Fibroblast of the aortic adventitia (primary cell): ENCODE measurements at places on chromosomes 6 and 20. TPM values are rescaled to one million over a fixed set of nuclear protein-coding genes. Genes with fewer than 3 reads are reported as not detected.

Gene CLPSL1
- total RNA-seq: not detected in 2 replicates

Gene ADTRP
- total RNA-seq: 2.6 and 10.9 TPM in 2 replicates

Gene TFAP2C
- 0.08 TPM in 1 of 2 replicates, not detected in the other for total RNA-seq

Gene PTK7
- 44.6 and 102 TPM in 2 replicates for total RNA-seq

- no peak for DNase-seq
These were observed 89.0 kb downstream of the SLC2A10 start for GRCh38 chr20:46798430-46798829.

DNA sequence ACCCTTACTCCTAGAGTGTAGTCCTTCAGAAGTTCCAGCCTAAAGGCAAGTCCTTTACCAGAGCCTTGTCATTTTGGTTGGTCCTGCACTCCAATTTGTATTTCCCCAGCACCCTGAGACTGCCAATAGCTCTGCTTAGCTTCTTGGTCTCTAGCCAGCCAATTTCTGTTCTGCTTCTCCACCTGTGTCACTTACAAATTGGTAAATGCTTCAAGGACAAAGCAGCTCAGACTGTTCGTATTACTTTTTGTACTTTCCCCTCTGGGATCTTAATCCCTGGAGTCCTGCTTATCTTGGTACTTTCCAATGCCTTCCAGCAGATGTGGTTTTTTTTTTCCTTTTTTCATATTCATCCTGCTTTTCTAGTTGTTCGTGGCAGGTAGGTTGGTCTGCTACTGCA, 25.7 kb downstream of the PIGU start:
- no peak for DNase-seq

DNA sequence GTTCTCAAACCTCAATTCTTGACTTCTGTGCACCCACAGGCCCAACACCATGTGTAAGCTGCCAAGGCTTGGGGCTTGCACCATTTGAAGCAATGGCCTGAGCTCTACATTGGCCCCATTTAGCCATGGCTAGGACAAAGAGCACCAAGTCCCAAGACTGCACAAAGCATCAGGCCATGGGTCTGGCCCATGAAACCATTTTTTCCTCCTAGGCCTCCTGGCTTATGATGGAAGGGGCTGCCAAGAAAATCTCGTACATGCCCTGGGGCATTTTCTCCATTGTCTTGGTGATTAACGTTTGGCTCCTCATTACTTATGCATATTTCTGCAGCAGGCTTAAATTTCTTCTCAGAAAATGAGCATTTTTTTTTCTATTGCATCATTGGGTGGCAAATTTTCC, 1128.7 kb upstream of the ADGRB3 start:
- DNase-seq: no peak

DNA sequence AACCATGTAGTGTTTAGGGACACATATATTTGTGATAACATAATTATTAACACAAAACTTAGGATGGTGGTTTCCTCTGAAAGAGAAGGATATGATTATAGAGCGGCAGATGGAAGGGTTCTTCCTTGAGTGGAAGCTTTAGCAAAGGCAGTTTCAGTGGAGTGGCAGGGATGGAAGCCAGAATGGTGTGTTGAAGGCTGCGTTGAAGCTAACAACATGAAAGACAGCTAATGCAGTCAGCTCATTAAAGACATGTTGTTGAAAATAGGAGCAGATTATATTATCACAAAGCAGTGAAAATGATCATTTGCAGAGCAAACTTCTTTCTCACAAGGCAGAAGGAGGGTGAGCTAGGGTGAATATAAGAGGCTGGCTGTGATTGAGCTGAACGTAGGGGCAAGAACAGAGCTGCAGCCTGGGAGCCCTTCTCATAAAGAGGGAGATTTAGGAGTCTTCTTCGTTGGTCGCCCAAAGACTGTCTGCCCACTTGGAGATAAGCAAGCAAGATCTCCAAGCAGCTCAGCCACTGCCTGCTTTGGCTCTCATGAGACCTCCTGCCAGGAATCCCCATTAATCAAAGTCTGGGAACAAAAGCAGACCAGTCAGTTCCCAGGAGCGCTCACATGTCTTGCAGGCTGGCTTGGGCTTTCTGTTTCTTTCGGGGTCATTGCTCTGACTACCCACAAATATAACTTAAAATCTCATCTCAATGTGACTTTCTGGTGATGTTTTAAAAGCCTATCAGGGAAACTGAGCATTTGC, 2.6 kb upstream of the ANKRD6 start:
- DNase-seq: peak; percentile 49

DNA sequence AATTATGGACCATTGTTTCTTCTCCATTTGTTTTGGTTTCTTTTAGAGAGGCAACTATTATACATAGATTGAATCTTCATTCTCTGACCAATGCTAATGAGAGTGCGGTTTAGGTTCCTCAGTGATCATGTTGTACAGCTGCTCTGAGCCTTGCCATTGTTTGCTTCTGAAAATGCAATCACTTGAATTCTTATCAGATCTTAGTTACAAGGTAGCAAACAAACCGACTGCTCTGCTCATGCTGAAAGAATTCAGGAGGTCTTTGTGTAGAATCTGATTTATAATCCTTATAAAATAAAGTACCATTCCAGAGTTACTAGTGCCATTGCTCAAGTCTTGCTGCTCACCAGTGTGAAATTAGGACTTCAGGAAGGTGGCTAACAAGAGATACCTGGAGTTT, 569.1 kb upstream of the ID4 start:
- no peak for DNase-seq

DNA sequence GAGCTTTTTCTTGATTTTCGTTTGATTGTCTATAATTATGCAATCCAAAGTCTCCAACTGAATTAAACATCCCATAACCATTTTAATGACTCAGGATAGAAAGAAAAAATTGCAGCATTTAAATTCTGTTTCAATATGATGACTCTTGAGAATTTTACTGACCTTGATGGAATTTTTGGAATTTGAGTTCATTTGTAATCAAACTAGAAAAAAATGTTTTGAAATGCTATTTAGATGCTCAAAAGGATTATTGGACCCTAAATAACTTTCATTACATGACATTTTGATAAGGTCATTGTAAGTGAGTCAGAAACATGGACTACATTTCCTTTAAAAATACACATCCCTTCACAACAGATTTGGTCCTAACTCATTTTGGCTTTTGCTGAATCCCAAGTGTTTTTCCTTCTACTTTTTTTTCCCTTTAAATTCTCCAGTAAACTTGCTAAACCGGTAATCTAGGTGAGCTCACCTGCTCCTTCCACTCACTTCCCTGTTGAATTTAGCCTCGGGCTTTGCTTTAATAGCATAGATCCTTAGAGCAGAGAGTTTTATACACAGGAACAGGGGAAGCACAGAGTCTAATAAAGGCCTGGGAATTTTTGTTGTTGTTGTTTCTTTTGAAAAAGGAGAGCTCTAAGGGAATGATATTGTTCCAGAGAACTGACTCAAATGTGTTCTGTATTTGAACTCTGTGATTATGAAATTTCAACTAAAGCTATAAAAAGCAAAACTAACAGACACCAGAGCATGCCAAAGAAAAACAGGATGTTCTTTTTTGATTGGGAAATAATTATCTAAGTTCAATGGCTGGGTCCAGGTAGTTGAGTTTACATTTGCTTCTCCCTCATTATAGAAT, 1088.2 kb upstream of the CITED2 start:
- peak; percentile 77 for DNase-seq

Gene GABRR1
- not detected in 2 replicates for total RNA-seq

- no peak for DNase-seq
These were observed 12.1 kb downstream of the VEGFA start for GRCh38 chr6:43781941-43782704.

DNA sequence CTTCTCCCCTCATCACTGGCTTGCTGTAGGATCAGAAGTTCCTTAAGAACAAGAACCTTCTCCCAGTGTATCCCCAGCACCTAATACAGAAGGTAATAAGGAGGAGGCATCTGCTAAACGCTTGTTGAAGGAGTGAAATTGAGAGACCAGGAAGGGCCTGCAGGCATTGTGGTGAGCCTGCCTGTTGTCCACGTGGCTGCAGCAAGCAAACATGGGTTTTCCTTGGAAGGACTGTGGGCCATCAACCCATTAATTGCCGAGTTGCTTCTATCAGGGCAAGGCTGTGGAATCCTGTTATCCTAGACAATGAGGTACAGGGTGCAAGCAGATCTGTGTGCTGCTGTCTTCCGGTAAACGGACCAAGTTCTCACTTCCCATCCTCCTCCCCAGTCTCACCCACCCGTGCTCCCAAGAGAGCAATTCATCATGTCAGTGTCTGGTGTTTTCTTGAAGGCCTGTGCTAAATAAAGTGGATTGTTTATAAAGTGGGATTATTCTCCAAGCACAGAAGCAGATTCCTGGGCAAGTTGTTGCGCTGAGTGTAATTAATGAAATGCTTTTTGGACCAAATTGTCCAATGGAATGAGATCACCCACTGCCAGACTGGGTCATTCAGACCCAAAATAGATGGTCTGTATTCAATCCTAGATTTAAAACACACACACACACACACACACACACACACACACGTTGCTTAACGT, 164.6 kb upstream of the CDYL start:
- DNase-seq: peak; percentile 14

- no peak for DNase-seq
These were observed 53.6 kb downstream of the EZR start for GRCh38 chr6:158765499-158766068.

- DNase-seq: no peak
These were observed 7.7 kb upstream of the ZBTB24 start for GRCh38 chr6:109490713-109491112.

GRCh38 chr20:32110173-32110704, 725 bp downstream of the TM9SF4 start:
- no peak for DNase-seq

DNA sequence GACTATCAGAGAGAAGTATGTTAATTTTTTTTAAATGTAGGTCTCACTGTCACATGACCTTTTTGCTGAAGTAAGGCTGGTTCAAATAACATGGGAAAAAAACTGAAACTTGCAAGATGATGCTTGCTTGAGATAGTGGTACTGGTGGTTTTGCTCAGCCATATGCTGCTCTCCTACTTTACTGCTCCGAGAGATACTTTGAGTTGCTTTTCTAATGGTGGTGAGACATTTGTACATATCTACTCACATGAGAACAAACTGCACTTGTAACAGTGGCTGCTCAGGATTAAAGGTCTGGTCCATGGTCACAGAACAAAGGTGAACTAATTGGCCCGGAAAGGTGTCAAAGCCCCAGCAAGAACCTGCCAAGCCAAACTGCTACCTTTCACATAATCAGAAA, 106.2 kb upstream of the BEND3 start:
- DNase-seq: no peak

Gene PHACTR1
- 0.49 and 0.99 TPM in 2 replicates for total RNA-seq

- DNase-seq: no peak
These were observed 28.9 kb upstream of the ANKEF1 start for GRCh38 chr20:10005885-10006284.

Gene TUBB2B
- 0.25 and 2.9 TPM in 2 replicates for total RNA-seq

DNA sequence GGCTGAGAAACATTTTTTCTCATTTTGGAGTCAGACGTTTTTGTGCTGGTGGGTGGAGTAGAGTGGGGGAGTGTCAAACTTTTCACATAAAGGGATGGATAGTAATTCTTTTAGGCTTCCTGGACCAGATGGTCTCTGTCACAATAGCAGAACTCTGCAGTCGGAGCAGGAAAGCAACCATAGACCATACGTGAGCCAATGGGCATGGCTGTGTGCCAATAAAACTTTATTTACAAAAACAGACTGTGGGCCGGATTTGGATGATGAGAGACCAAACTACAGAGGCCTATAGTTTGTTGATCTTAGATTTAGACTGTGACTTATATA, 70.8 kb upstream of the SLC22A23 start:
- peak; percentile 63 for DNase-seq

Gene CD109
- total RNA-seq: 39.2 and 170 TPM in 2 replicates

GRCh38 chr6:19804205-19805128, 32.7 kb upstream of the ID4 start:
- peak; percentile 97 for DNase-seq

DNA sequence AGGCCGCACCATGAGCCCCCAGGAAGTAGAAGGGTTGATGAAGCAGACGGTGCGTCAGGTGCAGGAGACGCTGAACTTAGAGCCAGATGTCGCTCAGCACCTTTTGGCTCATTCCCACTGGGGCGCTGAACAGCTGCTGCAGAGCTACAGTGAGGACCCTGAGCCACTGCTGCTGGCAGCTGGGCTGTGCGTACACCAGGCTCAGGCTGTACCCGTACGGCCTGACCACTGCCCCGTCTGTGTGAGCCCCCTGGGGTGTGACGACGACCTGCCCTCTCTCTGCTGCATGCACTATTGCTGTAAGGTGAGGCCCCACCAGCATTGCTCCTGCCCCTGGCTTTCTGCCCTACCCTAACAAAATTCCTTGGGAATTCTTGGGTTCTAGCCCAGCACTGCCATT, 13.1 kb downstream of the DNPH1 start:
- DNase-seq: no peak

DNA sequence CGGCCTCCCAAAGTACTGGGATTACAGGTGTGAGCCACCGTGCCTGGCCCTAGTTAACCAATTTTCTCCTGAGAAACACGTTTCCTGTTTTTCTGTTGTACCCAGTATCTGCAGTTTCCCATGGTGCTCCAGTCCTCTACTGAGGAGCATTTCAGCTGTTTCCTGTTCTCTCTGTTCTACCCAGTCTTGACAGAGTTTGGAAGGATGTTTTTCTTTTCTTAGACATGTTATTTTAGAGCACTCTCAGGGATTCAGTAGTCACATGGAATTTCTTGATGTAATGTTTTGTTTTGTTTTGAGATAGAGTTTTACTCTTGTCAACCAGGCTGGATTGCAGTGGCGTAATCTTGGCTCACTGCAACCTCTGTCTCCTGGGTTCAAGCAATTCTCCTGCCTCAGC, 129.8 kb upstream of the TIAM2 start:
- DNase-seq: no peak

Gene ROMO1
- 164 and 214 TPM in 2 replicates for total RNA-seq

- DNase-seq: no peak
These were observed 24.4 kb downstream of the SYNDIG1 start for GRCh38 chr20:24493661-24494459.

GRCh38 chr20:58838174-58838573, 12.5 kb downstream of the GNAS-AS1 start:
- no peak for DNase-seq

- no peak for DNase-seq
These were observed 225.5 kb downstream of the BMP7 start for GRCh38 chr20:57040924-57041323.

GRCh38 chr6:12075067-12075563, 63.0 kb downstream of the HIVEP1 start:
- peak; percentile 34 for DNase-seq

DNA sequence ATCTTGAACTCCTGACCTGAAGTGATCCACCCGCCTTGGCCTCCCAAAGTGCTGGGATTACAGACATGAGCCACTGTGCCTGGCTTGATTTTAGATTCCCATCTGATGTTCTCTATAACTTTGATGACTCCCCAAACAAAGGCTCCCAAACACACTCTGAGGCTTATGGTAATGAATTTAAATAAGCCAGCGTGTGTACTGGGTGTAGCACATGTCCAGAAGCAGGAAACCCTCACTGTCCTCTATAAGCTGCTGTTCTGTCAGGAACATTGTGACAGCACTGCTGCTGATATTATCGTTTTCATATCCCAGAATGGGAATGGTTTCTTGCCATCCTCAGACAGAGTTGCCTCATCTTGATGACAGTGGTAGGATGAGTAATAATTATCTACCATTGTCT, 54.1 kb upstream of the SALL4 start:
- no peak for DNase-seq

Gene NEURL2
- 6.8 and 7.0 TPM in 2 replicates for total RNA-seq
